SK-N-SH (cell line): ENCODE measurements at places on chromosomes 11 and 22. TPM values are rescaled to one million over a fixed set of nuclear protein-coding genes. Genes with fewer than 3 reads are reported as not detected.

Gene TRAPPC4
- polyA plus RNA-seq: 299 and 368 TPM in 2 replicates

Gene SLC25A18
- 0.02 TPM in 1 of 2 replicates, not detected in the other for polyA plus RNA-seq

Gene HIC2
- polyA plus RNA-seq: 1.1 and 1.2 TPM in 2 replicates

Gene AMPD3
- 1.7 and 2.1 TPM in 2 replicates for polyA plus RNA-seq

Gene MISFA
- 2.3 and 2.4 TPM in 2 replicates for polyA plus RNA-seq

Gene MOGAT2
- 0.03 TPM in 1 of 2 replicates, not detected in the other for polyA plus RNA-seq

Gene ANGPTL5
- polyA plus RNA-seq: not detected in 2 replicates

Gene DEPDC7
- 9.7 and 14.2 TPM in 2 replicates for polyA plus RNA-seq

Gene ACTN3
- 0.02 and 0.03 TPM in 2 replicates for polyA plus RNA-seq

Gene FGF19
- polyA plus RNA-seq: not detected in 2 replicates

Gene TP53I11
- polyA plus RNA-seq: 6.0 and 6.6 TPM in 2 replicates

Gene KREMEN1
- polyA plus RNA-seq: 7.9 and 10.0 TPM in 2 replicates

Gene TOP3B
- 14.4 and 17.4 TPM in 2 replicates for polyA plus RNA-seq

Gene APOBEC3C
- polyA plus RNA-seq: 11.7 and 12.4 TPM in 2 replicates

Gene OR52I1
- polyA plus RNA-seq: not detected in 2 replicates

Gene MUC2
- polyA plus RNA-seq: not detected in 2 replicates

Gene OR8G5
- not detected in 2 replicates for polyA plus RNA-seq

Gene MAFF
- polyA plus RNA-seq: 7.9 and 8.2 TPM in 2 replicates

Gene CHRNA10
- polyA plus RNA-seq: 1.1 TPM in 2 replicates

Gene OR10A5
- not detected in 2 replicates for polyA plus RNA-seq

Gene CATSPERZ
- polyA plus RNA-seq: 0.54 and 0.67 TPM in 2 replicates
